ENCODE measurements at places on chromosomes 5 and 9. TPM values are rescaled to one million over a fixed set of nuclear protein-coding genes. Genes with fewer than 3 reads are reported as not detected.

- peak; percentile 46 for DNase-seq
Observed at GRCh38 chr5:176774216-176775171, 35.9 kb upstream of the UNC5A start.

RGS7BP gene
- 0.25 TPM for polyA plus RNA-seq

GRCh38 chr5:53362521-53362941, 117.9 kb upstream of the FST start:
- DNase-seq = no peak

- no peak for DNase-seq
Observed at GRCh38 chr5:346229-346935, 24.9 kb downstream of the AHRR start.
